Stromal cell of bone marrow (primary cell): ENCODE measurements at places on chromosomes 11 and 22.

DNA sequence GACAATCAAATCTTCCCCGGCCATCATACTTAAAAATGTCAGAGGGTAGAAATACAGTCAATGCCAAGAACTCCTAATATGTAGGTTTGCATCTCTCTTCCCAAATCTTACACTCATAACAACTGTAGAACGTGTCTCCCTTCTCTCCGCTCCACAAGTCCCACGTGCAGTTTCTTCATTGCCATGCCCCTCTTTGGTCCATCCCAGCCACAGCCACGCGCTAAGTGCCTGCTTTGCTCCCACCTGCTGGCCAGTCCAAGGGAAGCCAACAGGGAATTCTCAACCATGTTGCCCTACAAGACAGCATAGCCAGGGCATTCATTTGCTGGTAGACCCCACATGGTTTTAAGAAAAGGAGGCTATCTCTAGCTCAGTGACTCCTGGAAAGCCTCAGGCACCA is 420.6 kb upstream of the ISX start:
- no peak for DNase-seq

GRCh38 chr11:78977009-78977408 is 402.3 kb upstream of the NARS2 start:
- no peak for DNase-seq

- DNase-seq: peak; percentile 89
These were observed 48.6 kb upstream of the RBFOX2 start for GRCh38 chr22:36077271-36077670.

DNA sequence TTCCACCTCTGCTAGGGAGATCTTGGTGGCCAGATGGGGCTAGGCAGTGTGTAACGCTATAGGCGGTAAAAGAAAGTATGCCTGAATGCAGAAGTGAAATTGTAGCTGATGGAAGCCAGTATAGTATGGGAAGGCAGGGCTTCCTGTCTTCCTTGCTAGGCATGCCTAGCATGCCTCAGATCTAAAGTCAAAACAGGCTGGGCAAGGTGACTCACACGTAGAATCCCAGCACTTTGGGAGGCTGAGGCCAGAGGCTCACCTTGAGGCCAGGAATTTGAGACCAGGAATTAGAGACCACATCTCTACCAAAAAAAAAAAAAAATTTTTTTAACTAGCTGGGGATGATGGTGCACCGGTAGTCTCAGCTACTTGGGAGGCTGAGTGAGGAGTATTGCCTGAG is 281.7 kb upstream of the MTNR1B start:
- no peak for DNase-seq

GRCh38 chr11:115695677-115696364 is 191.6 kb upstream of the CADM1 start:
- DNase-seq: no peak

DNA sequence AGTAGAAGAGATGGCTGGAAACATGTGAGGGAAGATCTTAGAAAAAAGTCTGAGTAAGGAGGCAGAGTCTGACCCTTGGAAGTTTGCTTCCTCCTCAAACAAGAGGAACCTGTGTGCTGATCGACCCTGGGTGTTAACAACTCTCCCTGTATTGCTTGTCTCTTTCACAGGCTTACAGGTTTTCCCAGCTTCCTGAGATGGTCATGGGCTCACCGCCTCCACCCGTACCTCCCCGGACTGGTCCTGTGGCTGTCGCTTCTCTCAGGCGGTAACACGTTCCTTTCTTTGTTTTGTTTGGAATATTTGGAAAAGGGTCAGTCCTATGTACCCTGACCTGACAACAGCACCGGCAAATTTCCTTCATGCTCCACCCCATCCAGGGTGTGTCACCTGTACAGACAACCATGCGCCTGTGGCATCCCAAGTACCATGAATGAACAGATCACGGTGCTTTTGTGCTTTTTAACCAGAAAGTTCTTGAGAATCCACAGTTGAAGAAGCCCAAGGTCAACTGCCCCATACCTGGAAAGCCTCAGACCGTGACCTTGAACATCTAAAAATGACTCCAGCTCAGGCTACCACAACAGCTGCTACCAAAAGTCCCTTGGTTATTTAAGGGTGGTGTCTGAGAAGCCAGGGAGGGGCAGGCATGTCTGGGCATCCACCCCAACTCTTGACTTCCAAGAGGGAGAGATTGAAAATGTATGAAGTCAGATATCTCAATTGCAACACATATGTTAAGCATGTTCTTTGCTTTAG is 44.6 kb downstream of the C11orf91 start:
- DNase-seq: no peak

DNA sequence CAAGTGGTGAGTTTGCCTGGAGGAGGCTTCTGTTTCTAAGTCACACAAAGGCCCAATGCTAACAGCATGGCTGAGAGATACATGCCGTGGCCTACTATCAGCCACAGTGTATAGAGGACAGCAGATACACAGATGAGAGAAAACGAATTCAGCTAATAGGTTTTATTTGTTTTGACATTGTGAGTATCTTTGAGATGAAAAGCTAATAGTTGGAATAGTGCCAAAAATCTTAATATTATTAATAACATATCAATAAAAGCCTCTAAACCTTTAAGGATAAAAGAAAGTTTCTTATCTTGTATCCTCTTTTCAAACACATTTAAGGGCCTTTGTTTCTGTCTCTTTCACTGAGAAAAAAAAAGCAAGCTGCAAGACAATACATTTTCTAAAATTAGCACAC is 30.5 kb upstream of the OLFML1 start:
- DNase-seq: no peak

DNA sequence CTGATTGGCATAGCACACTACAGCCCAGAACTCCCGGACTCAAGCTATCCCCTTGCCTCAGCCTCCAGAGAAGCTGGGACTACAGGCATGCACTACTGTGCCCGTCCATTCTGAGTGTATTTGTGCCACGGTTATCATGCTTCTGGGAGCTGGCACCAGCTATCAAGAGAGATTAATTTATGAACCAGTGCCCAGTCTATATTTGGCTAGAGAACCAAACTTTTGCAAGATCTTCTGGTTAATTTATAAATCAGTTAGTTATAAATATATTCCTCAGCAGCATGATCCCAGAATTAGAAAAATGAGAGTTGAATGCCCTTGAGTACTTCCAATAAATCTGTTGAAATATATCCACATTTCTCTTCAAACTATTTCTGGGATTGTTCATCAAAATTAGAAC is 67.5 kb upstream of the OR5AN1 start:
- no peak for DNase-seq

DNA sequence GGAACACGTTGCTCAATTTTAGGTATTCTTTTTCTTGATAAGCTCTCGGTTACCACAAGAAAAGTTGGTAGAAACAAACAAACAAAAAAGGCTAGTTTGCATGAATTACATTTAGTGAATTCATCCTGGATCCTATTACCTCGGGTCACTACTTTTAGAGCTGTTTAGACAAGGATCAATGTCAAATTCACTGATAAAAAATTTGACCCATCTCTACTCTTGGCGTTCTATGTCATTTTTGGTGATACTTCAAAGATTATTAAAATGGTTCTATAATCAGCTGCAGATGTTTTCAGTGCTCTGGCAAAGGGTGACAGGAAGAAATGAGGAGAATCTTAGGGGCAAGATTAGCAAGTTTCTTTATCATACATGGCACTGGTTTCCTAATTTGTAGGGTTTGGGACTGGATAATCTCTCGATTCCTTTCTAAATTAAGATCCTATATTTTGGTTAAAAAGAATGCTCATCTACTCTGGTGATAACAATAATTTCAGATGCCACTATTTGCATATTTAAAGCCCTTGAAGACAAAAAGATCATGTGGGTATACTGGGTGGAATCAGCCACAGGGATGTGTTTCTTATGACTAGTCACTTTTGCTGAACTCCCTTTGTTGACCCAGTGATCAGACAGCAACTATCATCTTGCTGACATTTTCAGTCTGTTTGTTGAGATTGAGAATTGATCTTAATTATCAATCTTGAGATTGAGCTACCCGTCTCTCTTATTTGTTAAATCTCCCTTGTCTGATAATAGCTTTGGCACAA is 442.9 kb downstream of the AASDHPPT start:
- peak; percentile 5 for DNase-seq

DNA sequence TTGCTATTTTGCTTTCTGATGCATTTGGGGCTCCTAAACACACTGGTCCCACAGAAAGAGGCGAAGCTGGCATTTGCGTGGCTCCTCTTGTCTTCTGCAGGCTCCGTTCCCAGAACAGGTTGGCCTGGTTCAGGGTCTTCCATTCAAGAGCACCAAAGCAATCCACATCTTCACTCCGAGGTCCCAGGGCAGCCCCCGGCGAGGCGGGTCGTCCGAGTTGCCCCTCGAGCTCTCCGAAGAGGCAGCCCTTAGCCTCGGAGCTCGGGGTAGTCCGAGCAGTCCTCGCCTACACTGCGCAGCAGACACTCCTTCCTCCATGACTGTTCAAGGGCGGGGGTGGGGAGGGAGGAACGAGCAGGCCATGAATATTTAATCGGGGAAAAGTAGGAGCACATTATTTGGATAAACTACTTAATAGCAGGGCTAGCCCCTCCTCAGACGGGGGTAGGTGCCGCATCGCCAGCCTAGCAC is 321.3 kb downstream of the BLID start:
- DNase-seq: no peak

DNA sequence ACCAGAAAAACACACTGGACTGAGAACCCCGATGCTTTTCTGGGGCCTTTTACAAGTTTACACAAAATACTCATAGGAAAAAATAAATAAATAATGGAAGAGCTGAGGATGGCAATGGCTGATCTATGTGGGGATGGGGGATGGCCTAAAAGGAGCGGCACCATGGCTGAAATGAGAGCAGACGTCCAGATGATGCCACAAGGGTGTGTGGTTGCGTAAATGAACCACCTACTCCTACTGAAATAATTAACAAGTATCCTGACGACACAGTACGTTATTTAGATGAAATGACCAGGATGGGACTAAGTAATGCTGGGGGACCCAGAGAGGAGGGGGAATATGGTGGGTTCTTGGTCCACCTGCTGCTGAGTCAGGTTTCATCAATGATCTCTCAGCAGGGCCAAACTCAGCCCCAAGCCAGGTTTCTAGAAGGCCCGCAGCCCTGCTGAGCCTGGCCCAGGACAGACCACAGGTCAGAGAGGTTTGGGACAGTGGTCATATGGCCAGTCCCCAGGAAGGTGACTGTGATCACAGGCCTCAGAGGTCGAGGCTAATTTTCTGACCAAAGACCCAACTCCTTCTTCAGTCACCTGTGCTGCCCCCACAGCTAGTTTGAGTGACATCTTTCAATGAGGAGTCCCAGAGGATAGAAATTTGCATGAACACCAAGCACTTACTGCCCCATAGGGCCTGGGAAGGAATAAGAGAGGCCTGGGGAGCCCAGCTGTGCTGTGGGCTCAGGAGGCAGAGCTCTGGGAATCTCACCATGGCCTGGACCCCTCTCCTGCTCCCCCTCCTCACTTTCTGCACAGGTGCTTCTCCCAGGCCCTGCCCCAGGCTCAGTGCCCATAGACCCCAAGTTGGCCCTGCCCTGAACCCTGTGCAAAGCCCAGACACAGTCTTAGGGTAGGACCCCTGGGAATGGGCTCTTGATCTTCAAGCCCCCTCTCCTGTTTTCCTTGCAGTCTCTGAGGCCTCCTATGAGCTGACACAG is 76.3 kb upstream of the IGLL5 start:
- no peak for DNase-seq
